ENCODE measurements at places on chromosomes 3 and 15.

DNA sequence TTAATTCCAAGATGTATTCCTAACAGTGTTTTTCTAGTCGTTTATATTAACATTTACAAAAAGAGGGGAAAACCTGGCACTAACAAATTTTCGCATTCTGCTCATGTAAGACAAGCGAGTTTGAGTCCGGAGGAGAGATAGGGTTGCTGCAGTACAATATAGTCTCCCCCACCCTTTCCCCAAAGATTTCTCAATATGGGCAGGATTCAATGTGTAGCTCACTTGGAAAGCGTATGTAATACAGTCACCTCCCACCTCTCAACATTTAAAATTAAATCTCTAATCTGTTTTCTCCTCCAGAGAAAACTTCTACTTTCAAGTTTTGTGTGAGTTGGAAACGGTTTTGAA lies 57.9 kb downstream of the CMSS1 start:
- DNase-seq, result no peak

GRCh38 chr3:106425916-106426315 lies 557.1 kb upstream of the CBLB start:
- DNase-seq, result no peak

GRCh38 chr3:57733790-57734189 lies 22.3 kb upstream of the SLMAP start:
- DNase-seq, result no peak

DNA sequence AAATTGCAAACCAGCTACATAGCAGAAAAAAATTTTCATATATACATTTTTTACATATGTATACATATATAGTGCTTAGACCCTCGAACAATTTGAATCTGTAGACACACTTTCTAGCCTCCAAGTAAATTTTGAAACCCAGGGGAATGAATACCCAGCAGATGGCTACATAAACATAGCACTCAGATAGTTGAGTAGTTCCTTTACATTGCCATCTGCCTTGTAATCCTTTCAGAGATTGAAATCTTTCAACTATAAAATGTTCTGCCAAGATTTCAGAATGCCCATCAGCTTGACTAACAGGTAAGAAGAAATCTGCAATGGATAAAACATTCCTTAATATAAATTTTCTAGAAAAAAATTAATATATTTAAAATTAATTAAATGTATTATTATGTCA lies 1333.5 kb upstream of the CADM2 start:
- no peak for DNase-seq

- no peak for DNase-seq
These were observed 84.2 kb upstream of the TBL1XR1 start for GRCh38 chr3:177281292-177282118.

DNA sequence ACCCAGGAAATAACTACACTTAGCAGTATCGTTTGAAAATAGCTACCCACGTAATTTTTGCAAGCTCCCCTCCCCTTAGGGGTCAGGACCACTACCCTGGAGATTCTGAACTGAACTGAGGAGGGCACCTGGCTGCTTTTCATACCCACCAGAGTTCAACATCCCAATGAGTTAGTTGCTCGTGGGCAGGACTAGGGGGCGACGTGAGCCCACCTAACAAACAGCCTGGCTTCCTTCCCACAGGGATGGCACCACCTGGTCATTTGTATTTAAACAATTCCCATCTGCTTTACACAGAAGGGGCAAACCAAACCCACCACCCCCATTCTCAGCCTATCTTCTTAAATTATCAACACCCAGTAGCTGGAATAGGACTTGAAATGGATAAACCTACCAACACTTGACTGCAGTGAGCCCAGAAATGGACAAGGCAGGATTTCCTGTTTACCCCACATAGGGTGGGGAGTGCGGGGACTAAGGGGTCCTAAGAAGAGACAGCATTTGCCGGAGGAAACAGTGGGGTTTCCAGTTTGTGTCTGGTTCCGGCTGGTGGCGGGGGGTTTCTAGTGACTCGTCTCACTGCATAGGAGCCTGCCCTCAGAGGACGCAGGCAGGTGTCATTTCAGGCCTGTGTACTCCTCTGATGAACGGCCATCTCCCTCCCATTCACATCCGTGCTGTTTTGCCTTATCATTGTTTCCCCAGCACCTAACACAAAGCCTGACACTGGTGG lies 11.6 kb upstream of the VGLL4 start:
- no peak for DNase-seq

DNA sequence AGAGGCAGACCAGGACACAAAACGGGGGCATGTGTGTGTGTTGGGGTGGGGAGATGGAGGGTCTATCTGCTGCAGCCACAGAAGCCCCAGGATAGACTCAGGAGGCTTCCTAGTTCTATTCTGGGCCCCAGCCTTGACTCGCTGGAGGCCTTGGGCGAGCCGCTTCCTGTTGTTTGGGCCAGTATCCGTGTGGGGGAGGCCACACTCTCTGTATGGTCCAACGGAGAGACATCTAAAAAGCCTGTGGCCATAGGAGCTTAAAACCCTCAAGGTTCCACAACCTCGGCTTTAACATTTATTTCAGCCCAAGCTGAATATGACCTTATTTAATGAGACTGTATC lies 32.8 kb downstream of the POC1A start:
- no peak for DNase-seq

Measured in D721Med (cell line).